T-helper 2 cell (primary cell): ENCODE measurements at places on chromosomes 16 and 17.
A peak's percentile ranks its signal among the peaks of the same experiment; 100 is the strongest.

- no peak for DNase-seq
These were observed 683 bp downstream of the LCAT start for GRCh38 chr16:67943256-67943618.

DNA sequence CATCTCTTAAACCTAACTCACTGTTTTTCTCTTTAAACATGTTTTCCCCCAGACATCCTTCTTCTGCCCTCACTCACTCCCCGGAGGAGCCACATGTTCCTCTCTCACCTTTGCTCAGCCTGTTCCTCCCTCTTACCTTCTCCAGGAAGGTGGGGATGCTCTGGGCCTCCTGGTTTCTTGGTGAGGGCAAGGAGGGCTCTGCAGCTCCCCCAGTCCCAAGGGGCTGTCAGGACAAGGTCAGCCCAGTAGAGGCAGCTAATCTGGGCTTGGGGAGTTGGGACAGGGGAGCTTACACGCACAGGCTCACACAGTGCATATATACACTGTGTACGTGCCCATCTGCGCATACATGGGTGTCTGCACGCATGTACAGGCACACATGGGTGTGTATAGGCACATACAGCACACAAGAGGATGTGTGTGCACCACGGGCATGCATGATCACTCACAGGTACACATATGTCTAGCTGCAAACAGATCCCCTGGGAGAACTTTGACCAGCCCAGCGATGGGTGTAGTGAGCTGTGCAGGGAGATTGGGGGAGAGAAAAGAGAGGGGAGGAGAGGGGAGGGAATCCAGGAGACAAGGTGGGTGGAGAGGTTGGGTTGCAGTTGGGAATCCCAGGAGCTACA, 28.6 kb upstream of the SPNS3 start:
- no peak for DNase-seq

- no peak for DNase-seq
These were observed 57.5 kb downstream of the PARN start for GRCh38 chr16:14572535-14572934.

DNA sequence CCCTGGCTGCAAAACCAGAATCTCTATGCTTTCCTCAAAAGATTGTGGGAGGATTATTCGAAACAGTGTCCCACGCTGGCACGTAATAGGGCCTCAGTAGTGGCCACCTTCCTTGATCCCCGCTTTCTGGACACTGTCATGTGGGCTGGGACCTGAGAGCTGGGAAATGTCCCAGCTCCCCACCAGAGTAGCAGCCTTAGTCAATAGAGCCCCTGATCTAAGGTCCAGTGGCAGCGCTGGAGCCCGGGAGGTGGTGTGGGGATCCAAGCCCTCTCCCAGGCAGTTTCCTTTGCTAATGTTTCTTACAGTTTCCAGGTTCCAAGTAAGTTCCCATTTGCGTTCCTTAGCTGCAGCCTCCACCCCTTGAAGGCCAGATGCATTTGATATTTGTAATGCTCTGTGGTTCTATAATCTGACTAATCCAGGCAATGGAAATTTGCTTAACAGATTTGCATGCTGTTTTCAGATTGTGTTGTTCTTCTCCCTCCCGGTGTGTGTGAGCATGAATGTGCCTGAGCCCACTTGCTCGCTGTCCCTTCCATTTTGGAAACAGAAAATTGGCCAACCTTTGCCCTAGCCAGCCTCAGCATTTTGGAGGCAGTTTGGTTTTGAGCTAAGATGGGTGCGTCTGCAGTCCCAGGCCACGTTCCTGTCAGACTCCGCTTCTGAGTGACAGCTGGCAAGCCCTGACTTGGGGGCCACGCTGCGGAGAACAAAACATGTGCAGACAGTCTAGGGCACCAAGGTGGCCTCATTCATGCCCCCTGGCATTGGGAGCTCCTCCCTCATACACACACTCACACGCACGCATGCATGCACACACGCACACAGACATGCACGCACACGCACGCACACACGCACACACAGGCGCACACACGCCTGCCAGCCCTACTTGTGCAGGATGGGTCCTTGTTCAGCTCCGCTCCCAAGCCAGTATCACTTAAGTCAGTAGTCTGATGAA, 69.4 kb downstream of the CCDC182 start:
- DNase-seq: no peak

DNA sequence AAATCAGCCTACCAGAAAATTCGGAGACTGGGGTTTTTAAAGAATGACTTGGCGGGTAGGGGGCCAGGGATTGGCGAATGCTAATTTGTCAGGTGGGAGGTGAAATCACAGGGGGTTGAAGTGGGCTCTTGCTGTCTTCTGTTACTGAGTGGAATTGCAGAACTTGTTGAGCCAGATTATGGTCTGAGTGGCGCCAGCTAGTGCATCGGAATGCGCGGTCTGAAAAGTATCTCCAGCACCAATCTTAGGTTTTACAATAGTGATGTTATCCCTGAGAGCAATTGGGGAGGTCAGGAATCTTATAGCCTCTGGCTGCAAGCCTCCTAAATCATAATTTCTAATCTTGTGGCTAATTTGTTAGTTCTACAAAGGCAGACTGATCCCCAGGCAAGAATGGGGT, 762 bp upstream of the RBL2 start:
- DNase-seq: no peak

- no peak for DNase-seq
These were observed 60.9 kb downstream of the XYLT1 start for GRCh38 chr16:17409894-17410293.

DNA sequence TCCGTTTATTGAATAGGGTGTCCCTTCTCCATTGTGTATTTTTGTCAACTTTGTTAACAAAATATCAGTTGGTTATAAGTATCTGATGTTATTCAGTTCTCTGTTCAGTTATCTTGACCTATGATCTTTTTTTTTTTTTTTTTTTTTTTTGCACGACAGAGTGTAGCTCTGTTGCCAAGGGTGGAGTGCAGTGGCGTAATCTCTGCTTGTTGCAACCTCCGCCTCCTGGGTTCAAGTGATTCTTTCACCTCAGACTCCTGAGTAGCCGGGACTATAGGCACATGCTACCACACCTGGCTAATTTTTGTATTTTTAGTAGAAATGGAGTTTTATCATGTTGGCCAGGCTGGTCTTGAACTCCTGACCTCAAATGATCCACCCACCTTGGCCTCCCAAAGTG, 215.8 kb downstream of the BCAS3 start:
- no peak for DNase-seq

- DNase-seq: peak; percentile 50
These were observed at the start of gene NGFR for GRCh38 chr17:49494986-49495841. TSS of gene NGFR (plus strand) at chr17:49495293. CDS start at chr17:49495418, 125 bp downstream.

DNA sequence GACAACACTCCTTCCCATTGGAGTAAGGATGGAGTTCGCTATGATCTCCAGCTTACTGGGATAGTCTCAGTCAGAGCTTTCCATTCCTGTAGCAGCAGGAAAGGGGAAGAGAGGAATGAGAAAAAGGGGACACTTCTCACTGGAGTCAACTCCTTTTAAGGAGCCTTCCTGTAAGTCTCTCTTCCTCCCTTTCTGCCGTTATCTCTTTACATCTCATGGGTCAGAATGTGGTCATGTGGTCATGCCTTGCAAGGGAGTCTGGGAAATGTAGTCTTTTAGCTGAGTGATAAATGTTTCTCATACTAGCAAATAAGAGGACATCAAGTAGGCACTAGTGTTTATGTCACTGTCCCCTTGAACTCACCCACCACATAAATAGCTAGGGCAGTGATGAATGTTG, 227.3 kb downstream of the HAPSTR1 start:
- DNase-seq: no peak

- no peak for DNase-seq
These were observed 114.7 kb downstream of the USP32 start for GRCh38 chr17:60277258-60277657.
